Endodermal cell (in vitro differentiated cells): ENCODE measurements at places on chromosomes 6 and 20.
A peak's percentile ranks its signal among the peaks of the same experiment; 100 is the strongest.

GRCh38 chr6:149889326-149889725 is 8.6 kb downstream of the RAET1E start:
- DNase-seq = no peak

GRCh38 chr20:19735446-19735845 is 22.6 kb upstream of the RIN2 start:
- DNase-seq = peak; percentile 70

DNA sequence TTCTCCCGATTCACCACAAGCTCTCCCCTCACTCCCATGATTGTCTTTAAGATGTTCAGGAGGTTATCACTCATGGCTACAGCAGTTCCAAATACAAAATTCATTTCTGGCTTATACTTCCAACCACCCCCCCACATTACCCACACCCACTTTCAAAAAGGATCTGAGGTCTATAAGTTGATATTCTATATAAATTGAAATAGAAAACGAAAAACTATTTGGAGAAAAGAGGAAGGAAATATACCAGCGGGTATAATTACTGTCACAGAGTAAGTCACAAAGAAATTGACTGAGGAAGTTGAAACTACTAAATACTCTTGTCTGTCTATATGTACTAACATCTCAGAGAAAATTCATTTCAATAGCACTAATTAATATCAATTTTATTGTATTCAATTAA is 112.7 kb upstream of the TNFAIP3 start:
- no peak for DNase-seq

DNA sequence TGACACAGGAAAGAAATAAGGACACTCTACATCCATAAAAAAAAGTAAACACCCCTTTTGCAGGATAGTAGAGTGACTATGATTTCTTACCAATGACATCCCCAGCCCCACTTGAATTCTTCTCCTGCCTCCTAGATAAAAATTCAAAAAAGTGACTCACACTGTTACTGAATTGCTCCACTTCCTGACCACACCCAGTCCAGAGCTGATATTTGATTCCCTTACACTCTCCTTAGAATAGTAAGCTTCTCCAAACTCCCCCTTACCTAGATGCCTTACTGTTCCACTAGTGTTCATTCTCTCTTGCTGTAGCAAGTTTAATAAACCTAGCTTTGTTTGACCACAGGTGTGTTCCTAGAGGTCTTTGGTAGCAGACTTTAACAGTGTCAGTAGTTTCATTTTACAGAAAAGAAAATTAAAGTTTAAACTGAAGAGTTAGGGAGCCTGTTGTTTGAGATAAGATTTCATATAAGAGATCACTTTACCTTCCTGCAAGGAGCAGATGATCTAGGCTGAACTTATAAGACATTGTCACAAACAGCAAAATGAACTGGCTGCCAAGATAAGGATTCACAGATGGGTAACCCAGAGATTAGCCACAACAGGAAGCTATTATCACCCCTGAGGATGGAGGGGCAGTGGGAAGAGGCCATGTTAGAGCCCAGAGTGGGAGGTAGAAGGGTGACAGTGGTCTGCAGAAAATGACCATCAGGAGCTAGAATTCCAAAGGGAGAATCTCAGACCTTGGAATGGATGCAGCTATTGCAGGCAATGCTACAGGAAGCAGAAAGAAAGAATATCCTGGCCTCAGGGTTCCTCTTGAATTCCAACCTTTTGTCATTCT is 28.4 kb upstream of the BTN3A2 start:
- peak; percentile 57 for DNase-seq

DNA sequence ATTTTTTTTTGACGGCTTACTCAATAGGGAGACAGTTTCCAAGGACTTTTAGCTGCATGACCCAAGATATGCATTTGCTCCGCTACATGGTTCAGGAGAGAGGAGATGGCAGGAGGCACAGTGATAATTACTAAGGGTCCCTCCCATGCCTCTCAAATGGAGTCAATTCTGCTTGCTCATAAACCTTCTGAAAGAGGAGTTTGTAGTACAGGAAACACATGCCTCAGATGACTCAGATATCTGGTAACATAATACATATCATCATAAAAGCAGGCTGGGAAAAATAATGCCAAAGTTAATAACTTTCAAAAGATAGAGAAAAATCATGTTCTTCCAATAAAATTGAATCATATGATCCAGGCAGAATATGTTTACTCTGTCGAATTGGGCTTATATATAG is 97.6 kb upstream of the DEFB112 start:
- DNase-seq = no peak

GRCh38 chr6:167849846-167850459 is 23.2 kb downstream of the AFDN start:
- peak; percentile 67 for DNase-seq
